H54 (cell line): ENCODE measurements at places on chromosomes 12 and 14.

DNA sequence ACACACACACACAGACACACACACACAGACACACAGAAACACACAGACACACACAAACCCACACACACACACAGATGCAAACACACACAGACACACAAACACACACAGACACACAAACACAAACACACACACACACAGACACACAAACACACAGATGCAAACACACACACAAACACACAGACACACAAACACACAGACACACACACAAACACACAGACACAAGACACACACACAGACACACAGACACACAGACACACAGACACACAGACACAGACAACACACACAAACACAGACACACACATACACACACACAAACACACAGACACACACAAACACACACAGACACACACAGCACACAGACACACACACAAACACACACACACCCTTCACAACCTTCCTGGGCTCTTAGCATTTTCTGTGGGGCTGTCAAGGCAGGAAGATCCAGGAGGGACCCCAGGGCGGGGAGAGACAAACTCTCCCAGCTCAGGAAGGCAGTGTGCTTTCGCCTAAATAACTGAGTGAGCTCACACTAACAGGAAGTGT lies 24.2 kb upstream of the INF2 start:
- no peak for DNase-seq

- DNase-seq, result no peak
Measured at GRCh38 chr14:54804538-54805041, 98.0 kb downstream of the GCH1 start.

DNA sequence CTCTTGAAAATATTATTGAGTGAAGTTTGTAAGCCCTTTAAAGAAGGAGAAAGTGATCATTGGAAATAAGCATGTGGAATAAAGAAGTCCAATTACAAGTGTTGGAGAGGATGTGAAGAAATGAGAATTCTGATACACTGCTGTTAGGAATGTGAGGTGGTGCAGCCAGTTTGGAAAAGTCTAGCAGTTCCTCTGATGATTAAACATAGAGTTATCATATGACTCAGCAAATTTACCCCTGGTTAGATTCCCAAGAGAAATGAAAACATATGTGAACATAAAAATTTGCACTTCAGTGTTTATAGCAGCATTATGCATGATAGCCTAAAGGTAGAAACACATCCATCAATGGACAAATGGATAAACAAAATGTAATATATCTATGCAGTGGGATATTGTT lies 319.9 kb downstream of the AEBP2 start:
- no peak for DNase-seq

DNA sequence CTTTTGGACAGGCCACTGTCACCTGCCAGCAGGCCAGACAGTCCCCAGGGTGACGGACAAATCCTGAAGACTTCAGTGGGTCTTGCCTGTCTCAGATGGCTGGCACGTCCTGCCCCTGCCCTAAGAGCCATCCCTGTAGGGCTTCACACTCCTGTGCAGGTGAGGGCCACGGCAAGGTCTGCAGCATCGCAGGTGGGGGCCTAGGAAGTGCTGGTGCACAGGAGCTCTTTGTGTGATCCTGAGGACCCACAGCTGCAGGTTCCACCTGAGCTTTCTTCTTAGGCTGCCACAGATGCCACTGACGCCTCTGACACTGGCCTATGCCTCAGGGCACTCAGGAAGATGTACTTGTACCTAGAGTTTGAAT lies 108.5 kb upstream of the FKBP4 start:
- no peak for DNase-seq

DNA sequence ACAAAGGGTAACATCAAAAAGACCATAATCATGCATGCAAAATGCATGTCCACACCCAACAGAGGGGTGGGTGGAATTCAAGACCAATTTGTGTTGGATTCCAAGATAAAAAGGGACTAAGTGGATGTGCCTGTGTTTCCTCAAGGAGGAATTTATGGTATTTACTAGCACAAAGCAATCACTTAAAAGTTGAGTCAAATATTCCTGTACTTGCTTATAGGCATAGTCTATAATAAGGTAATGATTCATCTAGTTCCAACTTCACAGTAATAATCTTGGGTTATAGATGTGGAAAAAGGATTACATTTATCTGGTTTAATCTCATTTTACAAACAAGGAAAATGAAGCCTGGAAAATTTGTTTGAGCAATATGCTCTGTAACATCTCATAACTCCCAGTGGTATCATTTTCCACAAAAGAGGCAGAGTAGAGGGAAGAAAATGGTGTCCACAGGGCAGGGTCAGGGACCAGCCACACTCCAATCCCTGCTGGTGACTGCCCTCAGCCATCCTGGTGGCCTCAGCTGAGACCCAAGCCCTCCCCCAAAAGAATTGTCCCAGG lies 80.8 kb upstream of the REP15 start:
- no peak for DNase-seq

- no peak for DNase-seq
Measured at GRCh38 chr12:113208041-113208934, 13.0 kb upstream of the TPCN1 start.

GRCh38 chr14:62934439-62934838 lies 110.8 kb downstream of the KCNH5 start:
- no peak for DNase-seq

DNA sequence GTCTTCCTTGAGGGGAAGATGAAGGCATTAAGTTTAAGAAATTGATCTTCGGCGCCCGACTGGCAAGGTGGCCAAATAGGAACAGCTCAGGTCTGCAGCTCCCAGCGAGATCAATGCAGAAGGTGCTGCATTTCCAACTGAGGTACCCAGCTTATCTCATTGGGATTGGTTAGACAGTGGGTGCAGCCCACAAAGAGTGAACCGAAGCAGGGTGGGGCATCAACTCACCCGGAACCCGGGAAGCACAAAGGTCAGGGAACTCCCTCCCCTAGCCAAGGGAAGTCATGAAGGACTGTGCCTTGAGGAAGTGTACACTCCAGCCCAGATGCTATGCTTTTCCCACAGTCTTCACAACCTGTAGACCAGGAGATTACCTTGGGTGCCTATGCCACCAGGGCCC lies 45.2 kb upstream of the AVPR1A start:
- DNase-seq, result no peak

DNA sequence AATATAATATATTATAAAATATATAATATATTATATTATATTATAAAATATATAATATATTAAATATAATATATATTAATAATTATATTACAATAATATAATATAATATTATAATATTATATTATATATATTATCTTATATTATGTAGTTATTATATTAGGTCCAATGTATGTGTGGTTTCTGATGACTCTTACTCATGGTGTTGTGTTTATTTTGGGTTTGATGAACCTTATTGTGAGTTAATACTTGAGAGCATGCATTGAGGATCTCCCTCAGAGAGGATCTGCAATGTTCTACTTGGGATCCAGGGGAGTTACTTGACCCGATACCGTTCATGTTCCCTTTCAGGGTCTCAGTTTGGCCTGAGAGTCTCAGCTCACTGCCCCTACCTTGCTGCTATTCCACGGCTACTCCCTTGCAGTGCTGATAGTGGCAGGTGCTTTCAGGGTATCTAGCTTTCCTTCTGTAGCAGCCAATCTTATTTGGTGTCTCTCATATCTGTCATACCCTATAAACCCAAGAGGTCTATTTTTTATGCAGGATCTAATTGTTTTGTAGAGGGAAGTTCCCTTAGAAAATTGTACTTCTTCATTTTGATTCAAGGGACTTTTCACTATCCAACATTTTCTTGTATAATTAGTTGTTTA lies 89.1 kb upstream of the ZDHHC17 start:
- no peak for DNase-seq

DNA sequence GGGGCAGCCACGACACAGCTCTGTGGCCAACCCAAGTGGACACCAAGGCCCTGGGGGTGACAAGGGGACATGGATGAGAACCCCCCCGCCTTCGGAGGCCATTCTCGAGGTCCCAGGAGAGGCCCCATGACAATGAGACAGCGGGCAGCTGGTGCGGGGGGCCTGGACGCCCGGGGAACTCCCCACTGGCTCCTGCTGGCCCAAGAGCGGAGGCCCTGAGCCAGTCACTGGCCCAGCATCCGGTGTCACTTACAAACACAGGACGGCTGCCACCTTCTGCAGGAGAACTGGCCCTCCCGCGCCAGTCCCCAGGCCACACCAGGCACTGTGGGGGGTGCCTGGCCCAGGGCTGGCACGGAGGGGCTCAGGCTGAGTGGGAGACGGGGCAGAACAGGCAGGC lies 51.4 kb downstream of the NCOR2 start:
- no peak for DNase-seq

DNA sequence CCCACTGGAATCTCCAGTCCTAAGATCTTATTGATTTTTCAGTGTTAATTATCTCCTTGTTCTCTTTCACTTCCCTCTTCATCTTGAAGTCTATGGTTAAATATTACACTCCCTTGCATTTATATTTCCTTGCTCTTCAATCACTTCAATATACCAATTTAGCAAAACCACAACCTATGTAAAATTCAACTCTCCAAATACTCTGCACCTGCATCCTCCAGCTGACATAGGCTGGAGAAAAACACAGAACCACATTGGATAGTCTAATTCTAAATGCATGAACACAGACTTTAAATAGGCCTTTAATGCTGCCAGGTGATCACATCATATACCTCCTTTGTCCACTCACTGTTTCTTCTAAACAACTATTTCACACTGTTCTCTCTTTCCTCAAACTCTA lies 253.8 kb upstream of the GARIN6 start:
- no peak for DNase-seq

GRCh38 chr14:24196071-24197055 lies 1.1 kb upstream of the TM9SF1 start:
- no peak for DNase-seq

DNA sequence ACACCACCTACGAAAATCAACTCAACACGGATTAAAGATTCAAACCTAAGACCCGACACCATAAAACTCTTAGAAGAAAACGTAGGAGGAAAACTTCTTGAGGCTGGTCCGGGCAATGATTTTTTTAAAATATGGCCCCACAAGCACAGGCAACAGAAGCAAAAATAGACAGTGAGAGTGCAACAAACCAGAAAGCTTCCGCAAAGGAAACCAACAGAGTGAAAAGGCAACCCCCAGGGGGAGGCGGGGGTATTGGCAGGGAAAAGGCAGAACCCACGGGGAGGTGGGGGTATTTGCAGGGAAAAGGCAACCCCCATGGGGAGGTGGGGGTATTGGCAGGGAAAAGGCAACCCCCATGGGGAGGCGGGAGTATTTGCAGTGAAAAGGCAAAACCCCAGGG lies 20.5 kb upstream of the FBRSL1 start:
- DNase-seq, result no peak
